ENCODE measurements at places on chromosomes 11 and 22.
A peak's percentile ranks its signal among the peaks of the same experiment; 100 is the strongest.

- peak; percentile 88 for DNase-seq
These were observed 103.2 kb downstream of the ZBTB16 start for GRCh38 chr11:114162719-114163123.

DNA sequence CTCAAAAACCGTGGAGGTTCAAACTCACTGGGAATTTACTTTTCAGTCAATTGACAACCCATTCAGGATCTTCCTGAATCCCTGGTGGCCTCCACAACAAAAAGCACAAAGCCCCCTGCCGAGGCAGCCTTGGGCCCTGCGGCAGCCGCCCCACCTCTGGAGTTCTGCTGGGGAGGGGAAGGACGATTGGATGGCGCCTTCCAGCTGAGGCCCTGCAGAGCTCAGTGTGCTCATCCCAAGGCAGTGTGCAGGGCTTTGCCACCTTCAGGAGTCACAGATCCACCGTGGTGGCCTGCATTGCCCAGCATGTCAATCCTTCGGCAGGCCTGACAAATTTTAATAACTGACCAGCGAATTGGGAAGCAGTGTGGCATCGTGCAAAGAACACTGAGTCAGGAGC, 7.4 kb downstream of the ZFTA start:
- DNase-seq: no peak

DNA sequence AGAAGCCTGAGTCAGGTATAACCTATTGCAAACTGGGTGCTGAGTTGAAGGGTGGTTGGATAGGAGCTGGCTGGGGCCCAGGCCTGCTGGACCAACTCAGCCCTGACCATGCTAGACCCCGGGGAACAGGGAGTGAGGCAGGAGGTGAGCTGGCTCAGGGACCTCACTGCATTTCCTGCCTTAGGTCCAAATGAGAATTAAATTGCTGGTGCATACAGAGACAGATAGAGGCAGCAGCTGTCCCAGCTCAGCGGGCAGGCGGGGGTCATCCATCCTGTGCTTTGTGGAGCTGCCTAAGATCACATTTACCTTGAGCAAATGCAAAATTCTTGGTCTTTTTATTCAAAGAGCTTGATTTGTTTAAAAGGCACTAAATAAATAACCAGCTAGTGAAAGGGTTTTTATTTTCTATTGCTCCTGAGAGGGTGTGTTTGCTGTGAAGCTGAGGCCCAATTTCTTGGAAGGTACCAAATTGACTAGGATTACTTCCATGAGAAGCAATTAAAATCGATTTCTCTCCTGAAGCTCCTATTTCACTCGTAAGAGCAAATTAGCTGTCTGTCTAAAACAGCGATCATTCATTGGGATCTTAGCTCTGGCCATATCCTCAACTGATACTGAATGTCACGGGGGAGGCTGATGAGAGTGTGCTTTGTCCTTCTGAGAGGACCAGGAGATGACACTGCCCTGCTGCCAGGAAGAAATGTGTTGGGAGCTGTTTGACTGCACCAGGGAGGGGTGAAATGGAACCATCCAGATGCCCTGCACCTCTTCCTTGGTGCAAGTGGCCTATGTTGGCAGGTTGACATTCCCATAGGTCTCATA, 24.9 kb downstream of the USH1C start:
- DNase-seq: no peak

DNA sequence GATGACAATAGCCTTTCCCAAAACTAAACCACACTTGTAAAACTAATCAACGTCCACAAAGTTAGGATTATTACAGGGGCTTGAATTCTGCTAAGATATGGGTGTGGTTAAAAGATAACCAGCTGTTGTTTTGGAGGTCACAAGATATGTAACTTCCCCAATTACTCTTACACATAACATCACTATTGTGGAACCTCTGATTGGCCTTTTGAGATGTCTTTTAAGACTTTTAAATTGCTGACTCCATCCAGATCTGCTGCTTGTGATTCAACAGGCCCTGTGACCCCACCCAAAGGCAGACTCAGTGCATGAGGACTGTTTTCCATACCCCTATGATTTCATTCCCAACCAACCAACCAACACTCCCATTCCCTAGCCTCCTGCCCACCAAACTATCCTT, 893.9 kb downstream of the OPCML start:
- no peak for DNase-seq

GRCh38 chr11:127199306-127199801, 198.8 kb upstream of the KIRREL3 start:
- DNase-seq: no peak

- DNase-seq: no peak
These were observed 10.3 kb upstream of the ZC3H12C start for GRCh38 chr11:110082899-110083298.

DNA sequence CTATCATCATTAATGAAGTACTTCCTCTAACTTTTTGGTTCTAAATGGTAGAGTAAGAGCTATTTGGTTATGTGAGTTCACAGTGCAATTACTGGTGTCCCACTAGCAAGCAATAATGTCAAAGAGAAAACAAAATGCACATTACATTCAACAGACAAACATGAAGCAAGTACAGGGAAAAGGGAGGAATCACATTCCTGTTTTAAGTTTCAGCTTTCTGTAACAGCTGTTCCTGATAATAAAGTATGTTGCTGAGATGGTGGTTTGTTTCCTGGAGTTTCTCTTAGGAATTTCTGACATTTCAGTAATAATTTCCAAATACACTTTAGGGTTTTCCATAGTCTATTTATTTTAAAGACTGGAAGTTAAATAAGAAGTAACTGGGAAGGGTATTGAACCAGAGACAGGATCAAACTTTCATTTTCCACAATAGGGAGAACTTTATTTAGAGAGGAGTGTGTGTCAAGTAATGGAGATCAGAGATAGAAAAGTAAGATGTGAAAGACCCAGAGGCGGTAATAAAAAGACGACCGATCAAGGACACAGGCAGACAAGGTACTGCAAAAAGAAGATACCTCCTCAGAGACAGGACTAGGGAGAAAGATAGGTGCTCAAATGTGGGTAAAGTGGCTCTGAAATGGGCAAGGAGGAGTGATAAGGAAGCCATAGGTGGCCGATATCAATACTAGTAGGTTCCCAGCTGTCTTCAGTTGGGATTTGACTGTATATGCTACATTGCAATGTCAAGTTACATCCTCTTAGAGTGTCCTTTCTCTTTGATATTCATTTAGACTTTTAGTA, 20.8 kb upstream of the CLNS1A start:
- peak; percentile 50 for DNase-seq
